ENCODE measurements at places on chromosomes 2 and 18.

- no peak for DNase-seq
Measured at GRCh38 chr2:20195431-20196033, 29.4 kb downstream of the SDC1 start.

GRCh38 chr2:196315388-196316049 lies 144.1 kb upstream of the STK17B start:
- DNase-seq: no peak

DNA sequence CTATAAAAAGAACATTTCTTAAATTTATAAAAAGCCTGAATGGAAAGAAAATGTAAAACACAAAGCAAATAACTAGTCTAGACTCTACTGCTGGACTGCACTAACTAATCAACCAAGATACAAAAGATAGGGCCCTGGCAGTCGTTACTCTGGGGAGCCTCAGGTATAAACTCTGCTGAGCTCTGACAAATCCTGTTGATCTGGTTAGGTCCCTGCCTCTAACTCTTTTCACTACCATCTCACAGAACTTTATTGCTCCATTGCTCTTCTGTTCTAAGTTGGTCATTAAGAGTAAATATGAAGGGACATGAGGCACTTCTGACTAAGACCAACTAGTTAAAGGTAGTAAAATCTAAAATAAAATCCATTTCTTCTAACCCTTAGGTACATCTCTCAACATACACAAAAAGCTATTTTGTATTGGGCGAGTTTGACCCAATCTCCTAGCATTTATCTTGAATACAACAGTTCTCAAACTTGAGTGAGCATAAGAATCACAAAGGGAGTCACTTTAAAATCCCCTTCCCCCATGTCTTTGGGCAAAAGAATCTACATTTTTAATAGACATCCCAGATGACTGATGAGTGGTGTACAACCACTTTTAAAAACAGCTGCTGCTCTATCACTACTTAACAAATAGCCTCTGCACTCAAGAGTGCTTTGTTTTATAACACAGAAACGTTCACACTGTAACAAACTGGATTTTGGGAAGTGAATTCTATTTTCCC lies 2.5 kb downstream of the CHN1 start:
- DNase-seq: no peak

GRCh38 chr2:20986024-20986939 lies 57.6 kb downstream of the APOB start:
- DNase-seq: no peak

DNA sequence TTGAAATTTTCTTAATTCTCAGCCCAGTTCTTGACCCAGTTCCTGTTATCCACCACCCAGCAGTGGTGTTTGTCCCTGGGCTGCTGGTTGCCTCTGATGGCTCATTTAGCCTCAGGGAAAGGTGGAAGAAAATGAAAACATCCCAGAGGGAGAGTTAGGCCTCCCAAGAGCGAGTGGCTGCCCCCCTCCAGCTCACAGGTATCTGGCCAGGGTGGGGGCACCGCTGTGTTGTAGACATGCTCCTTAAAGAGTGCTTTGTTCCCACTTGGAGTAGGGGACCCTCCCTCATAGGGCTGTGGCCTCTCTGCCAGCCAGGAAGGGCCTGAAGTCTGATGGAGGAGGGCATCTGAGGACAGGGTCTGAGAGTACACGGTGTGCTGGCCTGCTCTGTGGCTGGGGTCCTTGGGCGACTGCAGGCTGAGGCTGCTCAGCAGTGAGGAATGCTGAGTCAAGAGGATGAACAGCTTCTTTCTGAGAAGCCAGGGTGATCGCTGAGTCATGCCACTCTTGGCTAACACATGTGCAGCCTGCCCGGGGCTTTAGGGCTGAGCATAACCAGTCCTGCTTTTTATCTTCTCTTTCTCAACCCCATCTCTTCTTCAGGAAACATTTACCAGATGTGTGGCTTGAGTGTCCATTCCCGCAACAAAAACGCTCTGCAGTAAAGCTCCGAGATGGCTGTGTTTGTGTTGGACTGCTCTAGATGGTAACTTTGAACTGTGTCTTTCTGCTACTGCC lies 72.3 kb downstream of the IL1R2 start:
- DNase-seq: peak; percentile 82

- no peak for DNase-seq
Measured at GRCh38 chr18:26312199-26312598, 86.0 kb downstream of the TAF4B start.

- no peak for DNase-seq
Measured at GRCh38 chr2:196607073-196607472, 32.4 kb upstream of the CCDC150 start.

GRCh38 chr2:209472112-209472832 lies 48.4 kb downstream of the MAP2 start:
- no peak for DNase-seq

DNA sequence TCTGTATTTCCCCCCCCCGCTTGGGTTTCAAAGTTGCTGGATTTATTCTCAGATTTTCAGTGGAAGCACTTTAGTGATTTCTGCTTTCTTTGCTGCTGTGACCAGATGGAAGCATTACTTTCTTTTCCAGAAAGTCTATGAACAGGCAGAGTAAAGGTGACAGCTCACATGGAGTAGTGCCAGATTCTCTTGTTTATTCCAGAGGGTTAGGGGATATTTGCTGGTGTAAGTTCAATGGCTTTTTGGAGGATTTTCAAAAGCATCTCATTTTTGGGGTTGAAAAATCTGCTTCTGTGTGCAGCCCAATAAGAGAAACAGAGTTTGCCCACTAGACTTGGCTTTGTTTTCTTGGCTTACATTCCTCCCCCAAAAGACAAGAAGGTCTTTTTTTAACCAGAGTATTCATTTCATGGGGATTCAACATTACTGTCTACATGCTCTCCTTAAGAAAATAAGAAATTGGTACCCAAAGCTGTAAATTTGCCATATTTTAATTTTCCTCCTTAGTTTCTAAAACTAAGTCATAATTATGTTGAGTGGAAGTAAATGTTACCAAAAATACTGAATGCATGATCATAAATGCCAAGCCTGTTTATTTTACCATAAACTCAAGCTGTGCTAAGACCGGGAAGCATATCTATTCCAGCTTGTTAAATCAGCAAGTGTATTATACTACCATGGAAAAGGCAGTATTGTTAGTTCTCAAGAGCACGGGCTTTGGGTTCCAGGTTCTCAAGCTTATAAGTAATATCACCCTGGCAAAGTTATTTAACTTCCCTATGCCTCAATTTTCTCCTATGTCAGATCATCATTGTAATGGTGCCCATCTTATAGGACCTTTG lies 557.2 kb downstream of the CPS1 start:
- no peak for DNase-seq

DNA sequence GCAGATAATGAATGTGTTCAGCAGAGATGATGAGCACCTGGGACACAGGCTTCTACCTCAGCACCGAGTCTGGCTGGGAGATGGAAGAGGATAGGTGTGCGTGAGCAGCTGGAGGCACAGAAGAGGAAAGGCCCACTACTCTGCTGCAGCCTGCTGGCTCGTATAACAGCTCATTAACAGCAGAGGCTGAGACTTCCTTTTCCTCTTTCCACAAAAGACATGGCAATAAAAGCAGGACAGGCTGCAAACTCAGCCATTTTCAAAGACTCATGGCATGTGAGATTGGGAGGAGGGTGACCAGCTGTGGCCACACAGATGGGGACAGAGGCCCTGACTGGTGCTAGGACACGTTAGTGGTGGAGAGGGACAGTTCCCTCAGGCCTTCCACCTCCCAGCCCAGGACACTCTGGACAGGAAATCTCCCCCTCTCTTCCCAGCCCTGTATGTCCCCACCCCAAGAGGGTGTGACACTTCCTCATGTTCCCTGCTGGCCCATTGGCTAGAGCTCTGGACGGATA lies 60.3 kb downstream of the CACNB4 start:
- no peak for DNase-seq

- no peak for DNase-seq
Measured at GRCh38 chr18:9735879-9736278, 27.8 kb downstream of the RAB31 start.

GRCh38 chr2:31725444-31725843 lies 144.7 kb upstream of the SRD5A2 start:
- no peak for DNase-seq

- DNase-seq: no peak
Measured at GRCh38 chr18:2304378-2305175, 266.7 kb downstream of the METTL4 start.

- no peak for DNase-seq
Measured at GRCh38 chr18:68053290-68053689, 536.8 kb upstream of the DSEL start.

DNA sequence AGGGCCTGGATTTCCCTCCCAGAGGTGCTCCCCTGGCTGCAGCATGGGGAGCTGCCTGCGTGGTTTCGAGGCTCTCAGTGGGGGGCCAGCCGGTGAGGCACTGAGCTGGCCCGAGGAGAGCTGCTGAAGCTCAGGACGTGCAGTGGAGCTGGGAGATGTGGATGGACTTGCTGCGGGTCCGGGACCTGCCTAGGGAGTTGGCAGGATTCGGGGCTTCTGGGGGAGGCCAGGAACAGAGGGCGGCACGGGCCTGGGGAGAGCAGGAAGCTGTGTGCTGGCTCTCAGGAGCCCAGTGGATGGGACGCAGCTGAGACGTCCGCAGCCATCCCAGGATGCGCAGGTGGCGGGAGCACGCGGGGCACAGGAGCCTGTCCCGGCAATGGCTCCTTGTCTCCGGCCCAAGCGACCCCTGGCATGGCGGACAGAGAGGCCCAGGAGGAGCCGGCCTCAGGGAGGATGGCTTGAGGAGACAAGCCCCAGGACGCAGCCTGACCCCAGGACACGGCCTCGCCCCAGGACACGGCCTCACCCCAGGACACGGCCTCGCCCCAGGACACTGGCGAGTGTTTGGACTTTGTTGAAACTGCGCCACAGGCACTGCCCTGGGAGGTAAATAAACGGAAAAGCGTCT lies 116.1 kb downstream of the NFATC1 start:
- DNase-seq: no peak

GRCh38 chr2:46342566-46343315 lies 45.5 kb downstream of the EPAS1 start:
- no peak for DNase-seq

DNA sequence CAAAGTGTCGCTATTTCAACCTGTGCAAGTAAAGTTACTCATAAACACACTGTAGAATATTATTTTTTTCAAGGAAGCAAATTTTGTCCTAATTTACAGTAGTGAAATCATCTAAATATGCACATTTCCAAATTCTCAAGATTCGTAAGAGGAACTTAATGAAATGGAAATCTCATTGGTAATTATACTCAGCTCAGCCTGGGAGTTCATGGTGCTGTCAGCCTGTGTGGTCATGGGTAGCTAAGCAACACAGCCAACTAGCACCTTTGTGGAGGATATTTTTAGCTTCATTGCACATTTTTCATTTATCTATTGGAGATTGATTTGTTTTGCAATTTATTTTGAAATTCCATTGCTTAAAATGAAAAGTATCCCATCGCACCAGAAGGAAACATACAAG lies 975.7 kb upstream of the ZEB2 start:
- DNase-seq: no peak

DNA sequence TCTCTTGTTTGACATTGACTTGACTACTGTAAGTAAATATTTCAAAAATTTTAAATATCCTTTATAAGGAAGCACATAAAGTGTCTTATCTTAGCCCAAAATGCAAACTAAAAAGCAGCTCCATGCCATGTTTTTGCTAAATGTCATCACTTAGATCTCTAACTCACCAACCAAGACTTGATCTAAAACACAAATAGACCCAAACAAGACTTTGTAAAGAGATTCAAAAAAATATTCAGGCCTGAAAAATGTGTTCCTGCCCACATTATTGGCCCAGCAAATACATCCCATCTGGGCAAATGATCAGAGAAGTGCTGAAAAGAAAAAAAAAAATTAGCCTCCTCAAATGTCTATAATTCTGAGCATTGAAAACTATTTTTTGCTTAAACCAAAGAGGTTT lies 187.6 kb downstream of the MREG start:
- DNase-seq: no peak

- no peak for DNase-seq
Measured at GRCh38 chr18:6270771-6271216, 143.9 kb downstream of the L3MBTL4 start.

DNA sequence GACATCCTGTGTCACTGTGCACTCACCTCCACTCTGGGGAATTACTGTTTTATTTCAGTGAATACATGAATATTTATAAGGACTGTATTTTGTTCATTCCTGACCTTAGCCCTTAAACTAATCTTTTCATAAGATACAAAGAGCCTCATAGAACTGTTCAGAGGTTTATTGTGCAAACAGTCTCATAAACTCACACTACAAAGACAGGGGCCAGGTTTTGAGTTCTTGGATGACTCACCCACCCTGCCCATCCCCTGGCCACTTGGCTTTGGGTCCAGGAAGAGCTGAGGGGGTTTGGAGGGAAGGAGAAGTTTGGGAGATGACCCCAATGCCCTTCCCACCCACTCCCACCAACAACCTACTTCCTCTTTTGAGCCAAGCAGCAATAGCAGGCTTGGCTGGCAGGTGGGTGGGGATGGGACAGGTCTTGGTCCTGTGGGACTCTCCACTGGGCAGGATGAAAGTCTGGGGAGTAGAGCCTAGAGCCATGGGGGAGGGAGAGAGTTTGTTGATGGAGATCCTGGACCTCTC lies 43.1 kb upstream of the IL1R2 start:
- DNase-seq: no peak

DNA sequence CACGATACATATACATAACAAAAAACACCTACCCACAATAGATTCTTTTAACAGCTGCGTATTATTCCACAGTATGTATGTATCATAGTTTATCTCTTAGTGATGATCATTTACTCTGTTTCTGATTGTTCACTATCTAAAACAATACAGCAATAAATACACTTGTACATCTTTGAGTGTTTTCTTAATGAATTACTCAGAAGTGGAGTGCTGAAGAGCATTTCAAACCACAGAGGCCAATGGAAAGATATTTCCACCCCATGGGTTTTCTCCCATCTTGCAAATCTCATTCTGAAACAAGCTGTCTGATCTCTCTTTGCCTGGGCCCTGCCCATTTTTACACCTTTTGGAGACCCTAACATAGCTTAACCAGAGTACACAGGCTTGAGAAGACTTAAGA lies 113.8 kb upstream of the KLF7 start:
- no peak for DNase-seq
